ENCODE measurements at places on chromosomes 5 and 9.
A peak's percentile ranks its signal among the peaks of the same experiment; 100 is the strongest.

DNA sequence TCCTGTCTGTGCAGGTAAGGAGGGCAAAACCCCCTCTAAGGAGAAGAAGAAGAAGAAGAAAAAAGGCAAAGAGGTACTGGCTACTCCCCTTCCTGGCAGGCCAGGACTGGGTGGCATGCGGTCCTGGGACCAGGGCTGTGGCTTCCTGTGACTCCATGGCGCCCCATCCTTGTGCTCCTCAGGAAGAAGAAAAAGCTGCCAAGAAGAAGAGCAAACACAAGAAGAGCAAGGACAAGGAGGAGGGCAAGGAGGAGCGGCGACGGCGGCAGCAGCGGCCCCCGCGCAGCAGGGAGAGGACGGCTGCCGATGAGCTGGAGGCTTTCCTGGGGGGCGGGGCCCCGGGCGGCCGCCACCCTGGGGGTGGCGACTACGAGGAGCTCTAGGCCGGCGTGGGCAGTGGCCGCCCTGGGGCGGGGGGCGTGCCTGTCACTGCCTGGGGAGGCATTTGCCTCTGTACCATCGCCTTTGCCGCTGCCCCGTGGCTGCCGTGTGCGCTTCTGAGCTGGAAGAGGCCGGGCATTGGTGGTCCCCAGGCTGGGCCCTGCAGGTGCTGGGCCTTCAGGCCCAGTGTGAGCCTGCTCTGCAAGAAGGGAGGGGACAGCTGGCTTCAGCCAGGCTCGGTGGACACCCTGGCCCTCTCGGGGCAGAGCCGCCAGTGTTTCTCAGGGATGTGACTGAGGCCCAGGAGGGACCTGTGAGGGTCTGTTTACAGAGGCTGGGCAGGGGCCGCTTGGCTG is 2.0 kb upstream of the AJM1 start:
- DNase-seq: no peak

- no peak for DNase-seq
Observed at GRCh38 chr5:10645146-10645545, 81.3 kb downstream of the ANKRD33B start.

DNA sequence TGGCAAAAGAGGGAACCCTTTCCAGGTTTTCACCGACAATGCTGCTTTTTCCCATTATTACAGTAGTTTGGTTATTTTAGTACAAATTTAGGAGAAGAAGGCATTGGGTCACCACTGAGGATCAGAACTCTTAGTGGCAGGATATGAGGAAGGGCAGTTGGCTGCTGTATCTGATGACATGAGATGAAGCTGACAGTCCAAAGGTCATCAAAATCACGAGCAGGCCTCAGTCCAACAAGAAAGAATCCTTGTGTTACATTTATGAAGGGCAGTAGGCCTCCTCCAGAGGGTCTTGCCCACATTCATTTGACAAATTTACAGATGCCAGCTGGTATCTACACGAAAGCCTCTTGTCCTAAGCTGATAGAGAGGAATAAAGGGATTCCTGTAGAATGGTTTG is 49.5 kb upstream of the COL15A1 start:
- no peak for DNase-seq

GRCh38 chr5:176407456-176408251 is 8.7 kb downstream of the CLTB start:
- no peak for DNase-seq

GRCh38 chr5:142904416-142904815 is 134.2 kb downstream of the ARHGAP26 start:
- DNase-seq: no peak

- DNase-seq: no peak
Observed at GRCh38 chr5:6401410-6401809, 23.1 kb upstream of the MED10 start.

- no peak for DNase-seq
Observed at GRCh38 chr9:15482146-15482545, 28.6 kb downstream of the PSIP1 start.

DNA sequence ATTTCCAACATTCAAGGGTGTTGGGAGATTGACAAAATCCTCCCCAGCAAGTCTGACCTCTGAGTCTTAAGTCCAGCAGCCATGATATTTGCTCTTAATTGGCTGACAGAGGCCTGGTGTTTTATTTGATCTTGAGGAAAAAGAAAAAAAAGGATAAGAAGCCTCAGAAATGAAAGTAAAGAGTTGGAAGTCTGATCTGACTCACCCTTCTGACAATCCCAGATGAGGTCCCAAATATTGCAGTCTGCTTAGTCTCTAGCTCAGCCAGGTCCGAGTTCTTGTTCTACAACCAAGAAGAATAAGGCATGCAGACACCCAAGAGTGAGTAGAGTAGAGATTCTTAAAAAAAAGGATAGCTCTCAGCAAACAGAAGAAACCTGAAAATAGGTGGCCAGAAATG is 632.5 kb upstream of the ST8SIA4 start:
- DNase-seq: no peak

DNA sequence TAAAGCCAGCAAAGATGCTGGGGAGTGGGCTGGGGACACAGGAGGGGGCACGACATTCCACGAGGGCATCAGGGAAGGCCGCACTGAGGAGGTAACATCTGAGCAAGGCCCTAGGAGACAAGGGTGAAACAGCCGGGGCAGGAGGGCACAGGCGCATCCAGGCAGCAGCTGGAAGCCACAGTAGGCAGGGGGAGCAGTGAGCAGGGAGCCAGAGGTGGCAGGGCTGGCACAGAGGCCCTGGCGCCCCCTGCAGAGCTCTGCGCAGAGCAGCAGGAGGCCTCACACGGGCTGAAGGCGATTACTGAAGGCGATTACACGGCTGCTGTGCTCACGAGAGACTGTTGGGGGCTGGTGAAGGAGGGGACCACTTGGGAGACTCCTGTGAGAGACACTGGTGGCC is 15.4 kb downstream of the LMAN2 start:
- no peak for DNase-seq

DNA sequence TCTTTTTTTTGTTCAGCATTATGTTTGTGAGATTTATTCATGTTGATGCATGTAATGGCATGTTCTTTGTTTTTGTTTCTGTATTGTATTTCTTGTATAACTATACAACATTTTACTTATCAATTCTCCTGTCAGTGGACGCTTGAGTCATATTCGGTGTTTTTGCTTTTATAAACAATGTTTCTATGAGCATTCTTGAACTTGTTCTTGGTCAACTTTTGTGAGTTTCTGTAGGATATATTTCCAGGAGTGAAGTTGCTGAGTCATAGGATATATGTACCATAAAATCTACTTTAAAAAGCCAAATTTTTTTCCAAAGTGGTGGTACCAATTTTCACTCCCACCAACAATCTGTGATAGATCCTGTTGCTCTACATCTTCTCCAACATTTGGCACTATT is 104.8 kb downstream of the VCAN start:
- no peak for DNase-seq

DNA sequence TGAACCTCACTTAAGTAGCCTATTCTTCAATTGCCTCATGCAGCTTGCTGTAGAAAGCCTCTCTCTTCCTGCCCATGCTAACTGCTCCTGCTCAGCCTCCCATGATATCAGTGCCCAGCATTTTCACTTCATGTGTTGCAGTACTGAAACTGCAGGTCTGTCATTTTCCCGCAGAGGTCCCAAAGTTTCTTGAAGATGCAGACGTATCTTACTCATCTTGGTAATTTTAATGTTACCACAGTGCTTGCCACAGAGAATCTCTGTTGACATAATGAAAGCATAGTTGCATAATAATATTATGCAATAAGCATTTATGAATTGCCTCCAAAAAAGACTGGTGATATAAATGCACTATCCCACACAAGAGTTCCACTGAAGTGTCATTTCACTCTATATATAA is 561.1 kb upstream of the DAP start:
- no peak for DNase-seq

DNA sequence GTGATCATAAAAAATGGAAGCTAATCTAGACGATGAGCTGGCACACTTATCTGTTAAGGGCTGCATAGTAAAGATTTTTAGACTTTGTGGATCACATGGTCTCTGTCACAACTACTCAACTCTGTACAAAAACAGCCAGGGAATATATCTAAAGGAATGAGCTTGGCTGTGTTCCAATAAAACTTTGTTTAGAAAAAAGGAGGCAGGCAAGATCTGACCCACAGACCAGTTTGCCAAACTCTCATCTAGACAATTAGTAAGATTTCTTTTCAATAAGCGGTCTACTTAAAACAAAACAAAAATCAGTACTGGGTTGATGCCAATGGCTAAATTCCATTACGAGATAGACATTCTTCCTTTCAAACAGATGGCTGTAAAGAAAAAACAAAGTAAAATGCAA is 53.0 kb upstream of the RETREG1 start:
- DNase-seq: no peak

DNA sequence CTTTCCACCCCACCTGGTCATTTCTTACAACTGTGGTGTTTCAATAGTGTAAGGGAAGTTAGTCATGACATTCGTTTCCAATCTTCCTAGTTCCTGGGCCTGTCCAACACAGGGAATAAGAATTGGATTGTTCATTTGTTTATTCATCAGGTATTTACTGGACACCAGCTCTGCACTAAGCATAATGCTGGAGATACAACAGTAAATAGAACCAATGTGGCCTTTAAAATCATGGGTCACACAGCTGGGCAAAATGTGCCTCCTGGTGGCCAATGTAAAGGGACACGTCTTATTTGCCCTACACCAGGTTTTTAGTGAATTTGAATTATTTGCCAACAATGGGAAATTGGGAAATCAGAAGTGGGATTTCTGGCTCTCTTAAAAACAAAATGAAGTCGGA is 10.4 kb downstream of the ABLIM3 start:
- DNase-seq: no peak

DNA sequence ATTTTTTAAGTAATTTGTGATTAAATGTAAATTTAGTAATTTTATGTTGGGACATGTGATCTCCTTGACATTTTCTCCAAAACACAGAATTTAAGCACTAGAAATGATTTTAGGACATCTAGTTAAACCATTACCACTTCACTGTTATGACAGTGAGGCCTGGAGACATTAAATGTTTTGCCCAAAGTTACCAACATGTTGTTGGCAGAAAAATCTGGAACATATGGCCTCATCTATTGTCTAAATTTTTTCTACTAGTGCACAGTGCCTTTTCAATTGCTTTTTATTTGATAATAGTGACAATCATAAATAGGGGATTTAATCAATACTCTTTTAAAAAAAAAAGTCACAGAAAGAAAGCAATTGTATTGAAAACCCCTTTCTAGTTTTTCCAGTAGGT is 45.6 kb downstream of the PIK3R1 start:
- DNase-seq: no peak

GRCh38 chr5:39815711-39816110 is 390.9 kb upstream of the DAB2 start:
- DNase-seq: no peak

- no peak for DNase-seq
Observed at GRCh38 chr9:71644819-71645362, 123.4 kb downstream of the CEMIP2 start.

- no peak for DNase-seq
Observed at GRCh38 chr5:62142351-62142750, 163.7 kb upstream of the KIF2A start.

- DNase-seq: no peak
Observed at GRCh38 chr5:67308988-67309688, 112.5 kb upstream of the CD180 start.

GRCh38 chr5:132283423-132284043 is 10.7 kb upstream of the SLC22A4 start:
- no peak for DNase-seq

DNA sequence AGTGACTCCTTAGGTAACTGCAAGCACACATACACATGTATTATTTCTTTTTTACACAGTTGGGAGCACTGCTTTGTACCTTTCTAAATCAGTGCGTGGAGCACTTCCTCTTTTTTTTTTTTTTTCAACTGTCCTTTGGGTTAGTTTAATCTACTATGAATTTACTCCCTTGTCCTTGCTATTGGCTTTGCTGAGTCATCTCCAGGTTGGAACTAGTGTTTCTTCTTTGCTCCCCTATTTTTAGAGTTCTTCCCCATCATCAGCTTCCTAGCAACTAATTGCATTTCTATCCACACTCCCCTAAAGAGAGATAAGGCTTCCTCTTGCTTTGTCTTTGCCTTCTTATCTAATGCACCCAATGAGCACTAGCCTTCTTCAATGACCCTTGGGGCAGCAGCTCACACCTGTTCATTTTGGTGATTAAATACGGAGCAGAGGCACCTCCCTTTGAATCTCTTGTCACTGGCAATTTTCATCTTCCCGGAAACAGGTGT is 24.3 kb downstream of the S100Z start:
- DNase-seq: no peak

DNA sequence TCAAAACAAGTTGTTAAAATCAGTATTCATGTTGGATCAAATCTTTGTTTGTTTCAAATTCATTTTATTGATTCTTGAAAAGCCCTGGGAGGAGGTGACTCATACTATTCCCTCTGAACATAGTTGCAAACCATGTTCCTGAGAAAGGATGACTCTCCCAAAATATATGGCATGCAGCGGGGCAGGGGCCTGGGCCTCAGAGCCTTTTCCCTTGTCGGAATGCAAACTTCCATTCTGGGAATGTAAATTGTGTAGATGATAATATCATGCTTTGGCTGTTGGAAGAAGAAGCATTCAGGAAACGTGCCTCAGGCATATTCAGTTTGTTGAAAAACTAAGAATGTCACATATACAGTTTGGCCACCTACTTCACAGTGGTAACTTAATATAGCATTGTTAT is 242.0 kb downstream of the AUH start:
- no peak for DNase-seq

DNA sequence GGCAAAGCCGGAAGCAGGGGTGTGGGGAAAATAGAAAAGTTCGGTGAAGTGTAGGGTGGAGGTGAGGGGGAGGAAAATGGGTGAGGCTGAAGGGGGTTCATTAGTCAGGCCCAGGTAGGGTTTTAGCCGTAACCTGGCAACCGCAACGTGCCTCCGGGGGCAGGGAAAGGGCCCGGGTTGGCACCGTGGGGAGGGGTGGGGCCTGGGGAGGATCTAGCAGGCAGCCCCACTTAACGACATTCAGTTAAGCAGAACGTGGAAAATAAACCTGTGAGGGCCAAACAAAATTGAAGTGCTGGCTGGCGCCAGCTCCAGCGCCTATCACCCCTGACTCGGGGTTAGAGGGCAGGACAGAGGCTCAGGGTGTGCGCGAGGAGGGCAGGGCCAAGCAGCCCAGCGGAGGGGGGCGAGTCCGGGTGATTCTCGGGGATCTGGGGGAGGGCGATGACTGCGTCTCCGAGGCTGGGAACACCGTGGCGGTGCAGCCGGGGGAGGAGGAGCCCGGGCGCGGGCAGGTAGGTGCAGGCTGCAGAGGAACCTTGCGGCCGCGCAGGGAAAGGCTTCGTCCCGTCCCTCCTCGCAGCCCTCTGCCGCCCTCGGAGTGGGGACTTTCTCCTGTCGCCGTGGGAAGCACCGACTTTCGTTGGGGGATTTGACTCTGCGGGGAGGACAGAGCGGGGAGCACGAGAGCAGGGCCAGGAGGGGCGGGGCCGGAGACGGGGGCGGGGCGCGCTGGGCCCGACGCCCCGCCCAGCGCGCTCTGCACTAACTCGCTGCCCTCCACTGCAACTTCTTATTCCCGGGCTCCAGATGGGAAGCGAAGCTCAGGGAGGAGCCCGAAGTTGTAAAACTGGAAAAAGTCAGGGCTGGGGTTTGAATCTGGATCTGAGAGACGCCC is 5.1 kb downstream of the RGS14 start:
- peak; percentile 50 for DNase-seq

GRCh38 chr5:162096448-162096847 is 28.9 kb downstream of the GABRG2 start:
- no peak for DNase-seq

All from stimulated activated CD8-positive, alpha-beta memory T cell treated with anti-CD3 and anti-CD28 coated beads, Interleukin-7, amount 100 ng/mL, for 4 hours (primary cell).